AG08396 (cell line): ENCODE measurements at places on chromosomes 7 and 10.

- no peak for DNase-seq
Observed at GRCh38 chr10:118511711-118512110, 83.7 kb downstream of the PRLHR start.

- no peak for DNase-seq
Observed at GRCh38 chr10:13969118-13969791, 361.5 kb downstream of the FRMD4A start.

DNA sequence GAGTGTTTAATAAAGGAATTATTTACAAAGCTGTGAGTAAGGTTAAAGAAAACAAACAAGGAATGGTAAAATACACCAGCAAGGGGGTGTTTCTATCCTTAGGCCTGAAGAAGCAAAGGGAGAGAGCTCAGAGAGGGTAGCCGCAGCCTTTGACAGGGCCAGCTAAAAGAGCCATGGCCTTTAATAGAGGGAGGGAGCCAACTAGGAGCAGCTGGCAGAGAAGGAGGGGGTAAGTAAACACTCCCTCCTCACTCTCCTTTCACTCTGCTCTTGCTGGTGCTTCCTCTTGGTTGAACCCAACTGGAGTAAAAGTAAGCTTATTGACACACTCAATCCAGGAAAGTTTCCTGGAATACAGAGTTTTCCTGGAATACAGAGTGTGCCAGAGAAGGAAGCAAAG is 87.5 kb downstream of the CH25H start:
- DNase-seq: no peak

GRCh38 chr10:126661841-126662515 is 8.5 kb downstream of the C10orf90 start:
- no peak for DNase-seq

DNA sequence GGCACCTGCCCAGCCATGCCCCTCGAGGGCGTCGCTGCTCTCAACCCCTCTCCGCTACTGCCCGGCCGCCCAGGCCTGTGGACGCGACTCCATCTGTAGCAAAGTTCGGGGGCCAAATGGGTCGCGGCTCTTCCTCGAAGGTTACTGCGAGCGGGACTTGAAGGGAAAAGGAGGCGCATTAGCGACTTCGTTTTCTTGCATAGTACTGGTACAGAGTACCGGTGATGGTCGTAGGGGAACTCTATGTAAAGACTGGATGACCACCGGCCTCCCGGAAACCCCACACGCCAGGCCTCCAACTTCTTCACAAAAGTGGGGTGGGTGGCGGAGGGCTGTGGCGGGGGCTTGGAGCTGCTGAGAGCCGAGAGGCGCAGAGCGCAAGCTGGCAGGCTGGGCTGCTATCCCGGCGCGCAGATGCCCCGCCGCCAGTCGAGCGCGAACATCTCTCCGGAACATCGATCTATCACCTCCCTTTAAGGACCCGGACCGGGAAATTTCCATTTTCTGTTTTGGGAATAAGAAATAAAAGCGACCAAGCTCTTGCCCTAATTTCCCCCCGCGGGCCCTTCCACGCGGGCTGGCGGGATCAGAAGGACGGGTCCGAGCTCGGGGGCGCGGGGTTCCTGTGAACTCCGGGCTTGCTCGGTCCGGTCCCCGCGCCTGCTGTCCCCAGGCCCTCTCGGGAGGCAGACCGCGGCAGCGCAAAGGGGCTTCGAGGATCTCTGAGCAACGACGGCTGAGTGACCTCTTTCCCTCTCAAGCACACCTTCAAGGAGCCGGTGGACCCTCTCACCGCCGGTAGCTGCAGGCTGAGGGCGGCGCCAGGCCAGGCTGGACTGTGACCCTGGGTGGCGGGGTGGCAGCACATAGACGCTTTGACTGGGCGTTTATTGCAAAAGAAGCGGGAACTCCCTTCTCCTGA is 12.2 kb upstream of the FEZF1 start:
- DNase-seq: no peak

DNA sequence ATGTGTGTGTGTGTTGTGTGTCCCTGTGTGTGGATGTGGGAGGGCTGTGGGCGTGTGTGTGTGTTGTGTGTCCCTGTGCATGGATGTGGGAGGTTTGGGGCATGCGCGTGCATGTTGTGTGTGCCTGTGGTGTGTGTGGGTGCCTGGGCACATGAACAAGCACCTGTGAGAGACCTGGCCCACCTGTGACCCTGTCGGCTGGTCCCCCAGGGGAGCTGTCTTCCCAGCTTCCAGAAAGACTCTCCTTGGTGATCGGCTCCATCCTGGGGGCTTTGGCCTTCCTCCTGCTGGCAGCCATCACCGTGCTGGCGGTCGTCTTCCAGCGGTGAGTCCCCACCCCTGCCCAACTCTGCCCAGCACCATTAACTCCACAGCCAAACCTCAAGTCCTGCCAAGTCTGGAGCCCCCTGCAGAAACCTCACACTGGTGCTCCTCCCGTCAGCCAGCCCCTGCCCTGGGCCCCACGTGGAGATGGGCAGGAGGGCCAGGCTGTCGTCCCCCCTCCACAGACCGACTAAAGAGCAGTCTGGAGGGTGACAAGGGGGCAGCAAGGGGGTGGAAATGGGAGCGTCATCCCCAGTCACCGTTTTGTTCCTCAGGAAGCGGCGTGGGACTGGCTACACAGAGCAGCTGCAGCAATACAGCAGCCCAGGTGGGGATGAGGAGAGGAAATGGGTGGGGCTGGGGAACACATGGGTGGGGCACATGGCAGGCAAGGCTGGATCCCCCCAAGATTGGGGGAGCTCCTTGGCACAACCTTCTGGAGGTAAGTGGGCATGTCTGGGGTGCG is 12.7 kb downstream of the EPHB6 start:
- DNase-seq: no peak

DNA sequence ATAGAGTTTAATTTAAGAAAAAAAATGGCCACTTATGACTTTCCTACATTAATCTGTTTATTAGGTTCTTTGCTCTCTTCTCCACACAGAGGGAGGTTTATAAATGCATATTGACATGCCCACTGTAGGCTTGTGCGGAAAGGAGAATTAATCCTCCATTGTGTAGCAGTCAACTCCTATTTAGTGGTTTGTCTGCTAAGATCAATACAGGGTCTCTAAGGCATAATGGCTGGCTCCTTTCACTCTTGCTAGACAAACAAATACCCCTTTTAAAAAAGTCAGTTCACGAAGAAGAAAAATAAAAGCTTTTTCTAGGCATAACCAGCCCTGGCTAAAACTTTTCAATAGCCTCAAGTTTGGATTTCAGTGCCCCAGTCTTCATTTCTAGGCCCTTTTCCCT is 141.6 kb downstream of the TSPAN12 start:
- DNase-seq: no peak
